ENCODE measurements at places on chromosomes 5 and 9. TPM values are rescaled to one million over a fixed set of nuclear protein-coding genes. Genes with fewer than 3 reads are reported as not detected.

DNA sequence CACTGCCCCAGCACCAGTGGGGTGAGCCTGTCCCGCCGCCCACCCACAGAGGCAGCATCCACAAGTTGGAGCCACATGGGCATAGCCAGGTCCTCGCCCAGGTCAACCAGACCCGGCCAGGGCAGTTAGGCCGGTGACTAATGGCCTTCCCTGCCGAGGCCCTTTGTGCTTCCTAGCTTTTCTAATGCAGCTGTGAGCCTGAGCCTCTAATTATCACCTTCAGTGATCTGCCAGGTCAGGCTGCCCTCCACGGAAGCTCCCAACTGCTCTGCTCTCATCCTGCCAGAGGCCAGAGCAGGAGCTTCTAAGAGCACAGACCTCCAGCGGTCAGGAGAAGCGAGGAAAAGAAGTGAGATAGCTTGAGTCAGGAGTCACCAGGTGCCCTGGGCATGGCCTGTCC lies 87.1 kb upstream of the PPP1R26 start:
- DNase-seq, result no peak

GRCh38 chr9:80932181-80932580 lies 757.2 kb downstream of the TLE1 start:
- DNase-seq, result no peak

DNA sequence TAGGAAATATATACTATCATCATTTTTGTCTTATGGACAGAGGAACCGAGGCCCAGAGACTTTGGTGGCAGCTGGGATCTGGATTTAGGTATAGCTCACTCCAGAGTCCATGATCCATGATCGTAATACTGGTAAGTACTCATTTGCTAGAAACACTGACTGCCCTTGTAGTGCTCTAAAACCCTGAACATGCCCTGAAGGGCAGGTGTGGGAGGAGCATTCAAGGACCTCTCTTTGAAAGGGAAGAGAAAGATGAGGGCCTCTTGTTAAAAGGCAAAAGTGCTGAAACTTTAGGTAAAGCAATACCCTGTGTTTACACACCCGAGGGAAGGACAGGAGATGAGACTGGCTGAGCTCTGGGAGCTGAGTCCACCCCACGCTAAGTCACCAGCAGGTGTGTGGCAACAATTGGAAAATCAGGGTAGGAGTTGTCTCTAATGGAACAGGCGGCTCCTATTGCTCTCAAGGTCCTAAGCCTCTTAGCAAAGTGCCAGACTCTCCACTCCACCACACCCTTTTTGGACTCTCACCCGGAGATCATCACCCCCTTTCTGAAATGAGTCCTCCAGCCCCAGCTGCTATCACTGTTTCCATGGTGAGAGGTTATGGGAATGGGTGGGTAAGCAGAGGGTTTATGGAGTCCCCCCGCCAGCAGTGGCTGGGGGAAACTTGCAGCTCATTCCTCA lies 34.8 kb downstream of the TRPC7 start:
- DNase-seq, result no peak

DNA sequence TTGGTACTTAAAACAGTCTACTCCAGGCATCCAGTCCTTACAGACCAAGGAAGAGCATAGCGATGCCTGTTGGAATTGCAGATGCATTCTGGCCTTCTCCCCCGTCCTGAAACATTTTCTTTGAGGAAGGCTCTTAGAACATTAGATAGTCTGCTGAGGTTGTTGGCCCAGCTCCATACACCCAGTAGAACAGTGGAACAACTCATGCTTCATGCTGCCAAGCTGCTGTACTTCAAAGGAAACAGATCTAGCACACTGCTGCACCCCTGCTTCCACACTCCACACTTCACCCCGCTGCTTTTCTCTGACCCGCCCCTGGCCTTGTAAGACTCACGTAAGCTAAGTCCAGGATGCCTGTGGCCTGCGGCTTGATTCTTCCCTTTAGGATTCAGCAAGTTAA lies 33.4 kb upstream of the NCS1 start:
- DNase-seq, result no peak

UIMC1 gene
- 47.0 TPM for polyA plus RNA-seq

PJA2 gene
- 139 TPM for polyA plus RNA-seq

PPP1R26 gene
- 31.3 TPM for polyA plus RNA-seq
